ENCODE measurements at places on chromosomes 13 and 19.

- no peak for DNase-seq
These were observed 33.1 kb downstream of the MZT1 start for GRCh38 chr13:72694314-72694713.

GRCh38 chr19:13762635-13763235 is 1.6 kb upstream of the MRI1 start:
- DNase-seq, result no peak

- DNase-seq, result no peak
These were observed 5.5 kb upstream of the RLN3 start for GRCh38 chr19:14022469-14022868.

DNA sequence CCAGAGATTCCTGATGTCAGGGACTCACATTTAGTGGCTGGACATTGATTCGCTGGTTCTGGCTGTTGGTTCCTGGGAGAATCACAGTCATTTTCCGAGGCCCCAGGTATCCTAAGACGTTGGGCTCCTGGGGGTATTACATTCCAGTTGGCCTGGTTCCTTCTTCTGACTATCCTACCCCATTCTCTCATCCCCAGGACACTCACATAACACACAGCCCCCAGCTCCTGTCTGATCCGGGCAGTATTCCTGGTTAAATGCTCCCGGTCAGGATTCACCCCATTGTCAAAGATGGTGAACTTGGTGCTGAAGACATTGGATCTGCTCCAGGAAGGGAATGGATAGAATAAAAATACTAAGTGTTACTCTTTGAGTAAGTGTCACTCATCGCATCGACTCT is 11.5 kb downstream of the PPP1R15A start:
- no peak for DNase-seq
